ENCODE measurements at places on chromosomes 5 and 9.
A peak's percentile ranks its signal among the peaks of the same experiment; 100 is the strongest.

- no peak for DNase-seq
Observed at GRCh38 chr9:77014597-77015263, 4.7 kb upstream of the FOXB2 start.

DNA sequence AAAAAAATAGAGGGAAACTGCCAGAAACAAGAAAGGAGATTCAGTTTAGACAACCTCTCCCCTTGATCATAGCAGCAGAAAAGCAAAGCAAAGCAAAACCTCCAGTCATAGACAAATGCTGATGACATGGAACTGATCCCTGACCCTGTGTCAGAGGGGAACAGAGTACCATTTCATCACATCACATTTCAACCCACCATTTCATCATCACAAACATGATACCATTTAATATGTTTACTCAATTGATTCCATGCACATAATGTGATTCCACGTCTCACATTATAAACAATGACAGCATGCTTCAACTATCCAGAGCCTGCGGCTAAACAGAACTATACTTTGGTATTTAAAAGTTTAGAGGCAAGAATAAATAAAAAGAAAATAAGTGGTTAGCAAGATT lies 28.7 kb upstream of the ACOT12 start:
- no peak for DNase-seq

- no peak for DNase-seq
Observed at GRCh38 chr5:87876616-87877015, 392.0 kb downstream of the TMEM161B start.

DNA sequence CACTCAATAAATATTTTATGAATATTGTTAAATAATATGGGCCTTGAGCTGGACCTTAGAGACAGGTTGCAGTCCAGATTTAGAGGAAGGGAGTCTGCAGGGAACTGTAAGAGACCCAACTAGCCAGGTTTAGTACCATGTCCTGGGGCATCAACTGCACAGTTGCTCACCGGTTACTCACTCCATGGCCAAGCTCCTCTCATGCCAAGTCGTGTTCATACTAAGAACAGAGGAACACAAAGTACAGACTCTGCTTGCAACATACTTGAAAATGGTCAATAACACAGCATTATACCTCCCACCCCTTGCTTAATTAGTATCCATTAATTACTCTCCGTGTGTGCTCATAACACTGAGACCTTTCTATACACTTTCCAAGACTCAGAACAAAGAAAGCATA lies 317.6 kb upstream of the PIK3R1 start:
- no peak for DNase-seq

GRCh38 chr5:6818594-6819511 lies 105.6 kb downstream of the TENT4A start:
- no peak for DNase-seq

DNA sequence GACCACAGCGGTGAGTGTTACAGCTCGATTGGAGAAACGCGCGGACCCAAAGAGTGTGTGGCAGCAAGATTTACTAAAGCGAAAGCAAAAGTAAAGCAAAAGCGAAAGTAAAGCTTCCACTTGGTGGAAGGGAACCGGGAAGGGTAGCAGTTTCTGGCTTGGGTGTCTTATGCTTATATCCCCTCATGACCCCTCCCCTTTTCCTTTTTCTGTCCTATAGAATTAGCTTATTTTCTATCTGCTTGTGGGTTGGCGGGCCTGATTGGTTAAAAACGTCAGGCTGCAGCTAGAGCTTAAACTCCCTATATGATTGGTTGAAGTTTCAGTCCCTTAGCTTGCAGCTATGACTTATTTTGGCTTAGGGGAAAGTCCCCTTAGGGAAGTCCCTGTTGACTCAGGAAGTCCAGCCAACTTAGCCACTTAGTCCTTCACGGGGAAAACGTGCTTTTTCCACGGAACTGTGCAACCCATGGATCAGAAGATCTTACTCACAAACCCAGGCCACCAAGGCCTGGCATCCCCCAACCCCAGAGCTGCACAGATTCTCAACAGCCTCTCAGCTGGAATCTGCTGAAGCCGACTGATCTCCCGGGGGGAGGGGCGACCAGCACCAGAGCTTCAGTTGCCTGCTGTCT lies 114.2 kb upstream of the ADAMTS16 start:
- no peak for DNase-seq

- DNase-seq: no peak
Observed at GRCh38 chr5:90902651-90903386, 344.2 kb downstream of the ADGRV1 start.

DNA sequence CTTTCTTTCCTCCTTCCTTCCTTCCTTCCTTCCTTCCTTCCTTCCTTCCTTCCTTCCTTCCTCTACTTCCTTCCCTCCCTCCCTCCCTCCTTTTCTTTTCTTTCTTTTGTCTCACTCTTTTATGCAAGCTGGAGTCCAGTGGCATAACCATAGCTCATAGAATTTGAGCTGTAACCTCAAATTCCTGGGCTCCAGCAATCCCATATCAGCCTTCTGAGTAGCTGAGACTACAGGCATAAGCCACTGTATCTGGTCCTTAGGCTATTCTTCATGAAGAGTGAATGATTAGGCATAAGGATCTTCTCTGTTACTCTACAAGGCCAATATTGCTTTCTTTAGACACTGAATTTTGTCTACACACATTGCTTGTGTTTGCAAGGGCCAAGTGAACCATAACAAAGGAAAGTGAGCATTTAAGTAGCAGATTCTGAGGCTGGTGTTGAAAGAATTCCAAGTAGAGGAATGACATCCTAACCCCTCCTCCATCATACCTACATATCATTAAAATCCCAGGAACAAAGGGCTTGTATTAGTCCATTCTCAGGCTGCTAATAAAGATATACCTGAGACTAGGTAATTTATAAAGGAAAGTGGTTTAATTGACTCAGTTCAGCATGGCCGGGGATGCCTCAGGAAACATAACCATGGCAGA lies 293.2 kb downstream of the HCN1 start:
- DNase-seq: no peak

GRCh38 chr5:1021136-1021968 lies 12.8 kb downstream of the NKD2 start:
- DNase-seq: no peak

GRCh38 chr5:68297656-68298055 lies 82.1 kb downstream of the PIK3R1 start:
- no peak for DNase-seq

GRCh38 chr9:84969084-84969483 lies 299.6 kb downstream of the NTRK2 start:
- no peak for DNase-seq

GRCh38 chr5:160197341-160198144 lies 31.8 kb upstream of the FABP6 start:
- peak; percentile 31 for DNase-seq

DNA sequence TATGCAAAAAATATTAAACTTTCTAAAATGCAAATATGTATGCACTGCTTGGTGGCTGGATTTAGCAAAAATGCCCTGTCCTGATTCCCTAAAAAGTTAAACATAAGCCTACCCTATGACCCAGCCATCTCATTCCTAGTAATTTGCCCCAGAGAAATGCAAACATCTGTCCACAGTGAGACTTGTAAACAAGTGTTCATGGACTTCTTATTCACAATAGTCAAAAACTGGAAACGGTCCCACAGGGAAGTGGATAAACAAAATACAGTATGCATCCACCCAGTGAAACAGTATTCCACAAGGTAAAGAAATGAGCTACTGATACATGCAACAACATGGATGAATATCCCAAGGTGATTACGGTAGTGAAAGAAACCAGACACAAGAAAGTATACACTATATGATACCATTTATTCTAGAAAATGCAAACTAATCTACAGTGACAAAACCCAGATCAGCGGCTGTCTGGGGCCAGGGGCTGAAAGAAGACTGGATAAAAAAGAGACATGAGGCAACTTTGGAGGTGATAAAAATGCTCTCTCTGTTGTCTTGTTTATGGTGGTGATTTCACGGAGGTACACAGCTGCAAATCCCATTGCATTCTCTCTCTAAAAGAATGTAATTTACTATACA lies 277.3 kb downstream of the GLIS3 start:
- no peak for DNase-seq

DNA sequence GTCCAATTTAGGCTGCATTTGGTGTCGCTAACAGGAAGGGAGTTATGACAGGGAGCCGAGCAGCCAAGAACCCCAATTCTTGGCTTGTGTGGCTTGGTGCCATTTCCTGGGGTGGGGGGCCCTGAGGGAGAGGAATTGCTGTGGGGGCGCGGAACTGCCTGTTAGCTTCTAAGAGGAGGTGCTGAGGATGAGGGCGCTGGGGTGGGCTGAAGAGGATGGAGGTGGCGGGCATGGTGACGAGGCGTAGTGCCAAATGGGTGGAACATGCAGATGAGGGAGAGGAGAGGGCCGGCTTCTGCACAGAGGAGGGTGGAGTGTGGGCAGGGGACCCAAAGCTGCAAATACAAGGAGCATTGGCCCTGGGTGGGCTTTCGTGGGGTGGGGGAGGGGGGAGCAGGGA lies 27.9 kb downstream of the IER5L start:
- no peak for DNase-seq

DNA sequence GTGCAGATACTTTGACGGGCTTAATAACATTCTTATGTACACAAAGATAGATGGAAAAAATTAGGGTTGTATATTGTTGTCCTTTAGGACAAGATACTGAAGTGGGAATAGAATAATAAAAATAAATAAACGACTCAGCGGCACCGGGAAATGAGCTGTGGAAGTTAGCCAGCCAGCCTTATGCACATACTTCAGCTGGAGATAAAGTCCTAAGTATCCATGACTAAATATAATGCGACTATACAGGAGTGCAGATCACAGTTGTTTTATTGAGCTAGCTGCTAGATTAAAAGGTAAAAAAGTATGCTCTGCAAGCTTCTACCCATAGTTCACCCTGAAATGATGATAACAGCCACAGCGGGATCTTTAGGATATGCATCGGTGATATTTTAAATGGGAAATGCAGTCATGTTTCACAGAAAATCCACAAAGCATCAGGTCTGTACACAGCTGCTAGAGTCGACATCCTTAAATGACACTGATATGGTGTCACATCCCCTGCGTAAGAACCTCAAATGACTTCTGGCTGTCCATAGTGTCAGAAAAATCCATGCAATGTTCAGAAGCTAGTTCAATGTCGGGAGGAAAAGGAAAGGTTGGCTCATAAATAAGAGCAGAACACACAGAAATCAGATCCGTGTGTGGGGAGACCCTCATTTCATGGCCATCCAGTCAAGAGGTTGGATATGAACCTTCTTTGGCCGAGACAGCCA lies 392.8 kb upstream of the DAP start:
- no peak for DNase-seq

GRCh38 chr9:69976152-69976551 lies 67.5 kb upstream of the MAMDC2 start:
- no peak for DNase-seq

GRCh38 chr5:2576823-2577222 lies 174.7 kb downstream of the IRX2 start:
- DNase-seq: no peak

- DNase-seq: no peak
Observed at GRCh38 chr9:120934281-120934680, 7.7 kb upstream of the TRAF1 start.

DNA sequence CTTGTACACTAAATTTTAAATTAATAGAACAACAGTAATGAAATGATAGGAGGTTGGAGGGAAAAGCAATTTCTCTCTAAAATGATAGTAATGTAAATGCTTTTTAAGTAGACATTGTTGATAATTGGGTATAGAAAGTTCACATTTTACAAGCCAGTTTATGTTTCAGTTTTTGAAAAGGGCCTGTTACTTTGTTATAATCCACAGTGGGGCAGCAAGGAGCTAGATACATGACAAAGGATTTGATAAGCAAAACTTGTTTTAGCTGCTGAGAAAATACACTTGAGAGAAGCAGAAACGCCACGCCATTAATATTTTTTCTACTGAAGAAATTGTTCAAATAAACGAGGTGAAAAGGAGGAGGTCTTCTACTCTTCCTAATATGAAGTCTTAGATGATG lies 30.2 kb downstream of the SREK1 start:
- DNase-seq: no peak

GRCh38 chr5:134943547-134943946 lies 24.2 kb upstream of the CATSPER3 start:
- no peak for DNase-seq

GRCh38 chr5:123708074-123708806 lies 196.3 kb downstream of the CSNK1G3 start:
- DNase-seq: no peak

GRCh38 chr9:13446938-13447842 lies 167.7 kb upstream of the MPDZ start:
- no peak for DNase-seq

- no peak for DNase-seq
Observed at GRCh38 chr9:113622600-113623400, 159.3 kb downstream of the RGS3 start.

DNA sequence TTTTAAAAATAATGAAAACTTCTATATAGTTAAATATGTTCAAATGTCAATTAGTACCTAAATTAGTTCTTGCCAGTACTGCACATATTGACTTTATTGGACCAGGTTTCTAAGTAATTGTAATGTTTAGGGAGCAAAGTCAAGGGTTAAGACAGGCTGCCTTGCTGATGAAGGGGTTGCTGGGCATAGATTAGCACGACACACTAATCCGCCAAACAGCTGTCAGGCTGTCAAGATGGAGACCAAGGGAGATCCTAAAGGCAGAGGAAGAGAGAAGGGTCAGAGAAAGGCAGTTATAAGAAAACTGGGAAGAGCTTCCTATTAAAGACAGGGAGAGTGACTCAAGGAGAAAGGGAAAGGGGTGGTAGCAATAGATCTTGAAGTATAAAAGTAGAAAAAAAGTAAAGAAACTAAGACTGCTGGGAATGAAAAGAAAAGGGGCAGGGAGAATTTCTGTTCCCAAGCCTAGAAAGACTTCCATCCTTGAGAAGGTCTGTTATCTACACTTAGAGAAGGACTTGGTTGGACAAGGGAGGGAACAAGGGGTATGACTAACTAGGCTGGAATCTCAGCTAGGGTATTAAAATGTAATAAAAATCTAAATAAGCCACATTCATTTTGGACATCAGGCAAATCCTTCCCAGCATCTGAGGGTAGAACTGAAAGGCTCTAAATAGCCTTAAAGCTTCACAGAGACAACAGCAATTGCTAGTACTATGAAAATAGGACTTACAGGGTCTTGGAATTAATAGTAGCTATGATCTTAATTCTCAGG lies 188.7 kb downstream of the FBXL17 start:
- no peak for DNase-seq
